ENCODE measurements at places on chromosomes 5 and 9. TPM values are rescaled to one million over a fixed set of nuclear protein-coding genes. Genes with fewer than 3 reads are reported as not detected.
A peak's percentile ranks its signal among the peaks of the same experiment; 100 is the strongest.

- no peak for DNase-seq
Measured at GRCh38 chr9:17219261-17219660, 84.4 kb downstream of the CNTLN start.

DNA sequence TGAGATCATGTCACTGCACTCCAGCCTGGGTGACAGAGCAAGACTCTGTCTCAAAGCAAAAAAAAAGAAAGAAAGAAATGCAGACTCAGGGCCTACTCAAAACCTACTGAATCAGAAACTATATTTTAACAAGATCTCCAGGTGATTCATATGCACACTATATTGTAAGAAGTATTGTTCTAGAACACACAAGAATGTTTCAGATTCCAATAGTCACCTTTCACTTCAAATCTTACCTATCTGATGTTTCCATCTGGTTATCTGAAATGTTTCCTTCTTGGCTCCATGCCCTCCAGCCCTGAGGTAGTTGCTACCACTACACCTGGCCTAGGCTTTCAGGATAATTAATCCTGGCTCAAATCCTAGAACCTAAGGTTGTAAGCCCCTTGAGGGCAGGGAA lies 36.8 kb upstream of the SNX2 start:
- DNase-seq: no peak

Gene ORM2
- not detected for total RNA-seq

Gene PCDHGC5
- 0.27 TPM for total RNA-seq

- DNase-seq: no peak
Measured at GRCh38 chr5:7517006-7517405, 121.1 kb downstream of the ADCY2 start.

DNA sequence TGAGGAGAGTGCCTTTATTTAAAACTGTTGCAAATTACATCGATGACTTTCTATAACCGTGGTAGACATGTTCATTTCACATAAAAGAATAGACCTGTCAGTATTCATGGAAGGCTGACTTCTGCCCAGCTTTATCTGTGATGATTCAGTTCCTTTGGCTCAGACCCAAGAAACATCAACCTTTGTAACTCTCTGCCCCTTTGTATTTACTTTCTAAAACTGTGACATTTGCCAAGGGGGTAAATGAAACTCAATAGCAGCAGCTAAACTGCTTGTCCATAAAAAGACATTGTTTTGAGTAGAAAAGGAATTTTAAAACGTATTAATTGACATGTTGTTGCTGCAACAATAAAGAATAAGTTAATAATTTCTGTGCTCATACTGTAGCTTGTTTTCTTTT lies 137.8 kb upstream of the ANKH start:
- DNase-seq: peak; percentile 50

DNA sequence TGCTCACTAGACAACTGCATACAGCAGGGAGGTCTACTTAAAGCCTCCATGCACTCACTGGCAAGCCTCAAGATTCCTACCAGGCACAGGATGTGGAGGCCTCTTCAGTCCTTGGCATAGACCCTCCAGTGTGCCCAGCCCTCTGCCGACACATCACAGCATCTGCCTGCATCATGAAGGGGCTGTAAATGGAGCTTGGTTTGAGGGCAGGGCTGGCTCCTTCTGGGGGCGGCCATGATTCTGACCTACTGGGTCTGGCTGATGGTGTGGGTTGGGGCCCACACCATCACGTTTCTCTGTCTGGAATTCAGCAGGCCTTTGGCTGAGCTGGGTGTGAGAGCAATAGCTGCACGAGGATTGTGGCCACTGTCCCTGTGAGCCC lies 84.9 kb upstream of the SHB start:
- DNase-seq: no peak

- DNase-seq: peak; percentile 69
Measured at GRCh38 chr5:132265336-132266030, 8.0 kb downstream of the PDLIM4 start.

GRCh38 chr5:36417221-36417620 lies 115.5 kb upstream of the RANBP3L start:
- no peak for DNase-seq

DNA sequence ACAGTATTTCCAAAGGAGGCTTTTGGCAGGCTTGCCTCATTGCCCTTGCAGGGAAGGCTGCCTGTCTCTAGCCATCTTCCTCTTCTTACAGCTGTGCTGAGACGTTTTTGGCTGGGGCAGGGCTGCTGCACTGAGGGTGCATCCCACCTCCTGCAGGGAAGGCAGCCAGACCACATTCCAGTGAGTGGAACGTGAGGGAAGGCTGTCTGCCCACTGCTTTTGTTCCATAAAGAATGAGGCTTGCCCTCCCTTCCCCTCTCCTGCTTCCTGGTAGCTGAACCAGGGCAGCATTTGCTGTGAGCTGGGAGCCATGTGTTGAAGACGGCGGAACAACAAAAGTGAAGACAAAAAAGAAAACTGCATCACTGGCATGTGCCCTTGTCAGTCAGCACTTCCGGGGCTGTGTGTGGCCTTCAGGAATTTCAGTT lies 16.8 kb downstream of the MGAT1 start:
- DNase-seq: no peak

Gene PCDHGB5
- 2.4 TPM for total RNA-seq

DNA sequence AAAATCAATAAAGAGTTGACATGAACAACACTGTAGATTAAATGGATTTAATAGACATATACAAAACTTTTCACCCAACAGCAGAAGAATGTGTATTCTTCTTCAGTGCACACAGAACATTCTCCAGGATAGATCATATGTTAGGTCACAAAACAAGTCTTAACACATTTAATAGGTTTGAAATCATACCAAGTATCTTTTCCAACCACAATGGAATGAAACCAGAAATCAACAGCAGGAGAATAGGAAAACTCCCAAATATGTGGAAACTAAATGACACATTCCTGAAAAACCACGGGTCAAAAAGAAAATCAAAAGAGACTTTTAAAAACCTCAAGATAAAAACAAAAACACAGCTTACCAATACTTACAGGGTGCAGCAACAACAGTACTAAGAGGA lies 790.1 kb upstream of the ZNF608 start:
- DNase-seq: no peak

Gene SLC36A3
- not detected for total RNA-seq

GRCh38 chr9:134734270-134734669 lies 92.7 kb downstream of the COL5A1 start:
- DNase-seq: no peak

DNA sequence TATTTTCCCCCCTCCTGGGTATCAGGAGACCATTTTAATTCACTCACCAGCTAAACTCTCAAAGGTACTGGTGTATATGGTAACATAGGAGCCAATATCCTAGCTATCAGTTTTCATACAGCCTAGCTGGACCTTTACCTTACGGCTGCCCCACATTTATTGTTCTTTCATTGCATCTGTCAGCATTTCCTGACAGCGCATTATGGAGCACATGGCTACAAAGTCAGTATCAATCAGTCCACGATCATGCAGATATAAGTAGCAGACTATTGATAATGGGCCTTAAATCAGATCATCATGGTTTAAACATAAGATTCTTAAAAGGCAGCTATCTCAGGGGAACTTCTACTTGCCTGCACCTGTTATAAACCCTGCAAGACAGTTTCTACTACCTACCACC lies 304.7 kb downstream of the KIAA0825 start:
- DNase-seq: no peak

DNA sequence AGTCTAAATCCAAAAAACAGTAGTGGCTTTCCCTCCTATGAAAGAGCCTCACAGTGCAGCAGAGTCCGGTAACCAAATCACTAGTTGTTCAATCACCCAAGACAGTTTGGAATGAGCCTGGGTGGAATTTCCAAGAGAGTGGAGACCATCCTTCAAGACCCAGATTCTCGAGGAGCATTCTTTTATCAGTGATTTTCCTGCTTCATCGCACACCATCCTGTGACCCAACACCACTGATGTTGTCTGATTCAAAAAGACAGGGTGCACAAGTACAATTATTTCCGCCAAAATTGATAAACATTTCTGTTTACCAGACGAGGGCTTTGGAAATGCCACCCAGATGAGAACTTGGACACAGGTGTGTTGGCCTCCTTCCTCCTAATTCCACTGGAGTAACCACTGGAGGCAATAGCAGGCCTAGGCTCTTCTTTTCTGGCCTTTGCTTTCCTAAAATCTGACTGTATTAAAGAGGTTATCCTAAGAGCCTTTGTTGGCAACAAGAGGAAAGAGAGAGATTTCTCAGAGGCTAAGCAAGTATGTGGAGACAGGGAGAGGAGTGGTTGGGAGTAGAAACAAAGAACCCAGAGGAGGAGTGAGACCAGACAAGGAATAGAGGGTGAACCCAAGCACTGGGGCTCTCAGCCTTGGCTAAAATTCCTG lies 56.3 kb upstream of the S1PR3 start:
- DNase-seq: no peak

GRCh38 chr5:176810081-176810597 lies at the start of gene UNC5A:
Gene UNC5A, plus strand, starts transcription at chr5:176810559. Its CDS starts 192 bp downstream, at chr5:176810751.
- DNase-seq: peak; percentile 51

DNA sequence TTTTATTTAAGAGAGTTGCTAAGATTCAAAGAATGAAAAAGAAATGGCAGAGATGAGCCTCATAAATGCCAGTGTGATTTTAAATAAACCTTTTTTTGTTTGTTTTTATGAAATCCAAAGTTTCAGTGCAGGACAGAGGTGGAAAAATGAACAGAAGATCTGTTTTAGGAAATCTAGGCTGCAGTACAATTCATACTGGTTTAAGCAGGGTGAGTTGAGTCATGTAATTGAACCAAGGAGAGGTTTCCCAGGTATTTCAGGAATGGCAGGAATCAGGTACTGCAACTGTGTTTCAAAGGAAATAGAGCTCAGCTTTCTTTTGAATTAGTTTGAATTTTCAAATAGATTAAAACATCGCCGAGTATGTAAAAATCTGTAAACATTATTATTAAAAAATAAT lies 3.0 kb upstream of the ANKRD31 start:
- DNase-seq: no peak

GRCh38 chr5:66987126-66987525 lies 209.5 kb downstream of the CD180 start:
- no peak for DNase-seq

Gene LARP1
- total RNA-seq: 94.0 TPM
